Epithelial cell of esophagus (primary cell): ENCODE measurements at places on chromosomes 16 and 17.

DNA sequence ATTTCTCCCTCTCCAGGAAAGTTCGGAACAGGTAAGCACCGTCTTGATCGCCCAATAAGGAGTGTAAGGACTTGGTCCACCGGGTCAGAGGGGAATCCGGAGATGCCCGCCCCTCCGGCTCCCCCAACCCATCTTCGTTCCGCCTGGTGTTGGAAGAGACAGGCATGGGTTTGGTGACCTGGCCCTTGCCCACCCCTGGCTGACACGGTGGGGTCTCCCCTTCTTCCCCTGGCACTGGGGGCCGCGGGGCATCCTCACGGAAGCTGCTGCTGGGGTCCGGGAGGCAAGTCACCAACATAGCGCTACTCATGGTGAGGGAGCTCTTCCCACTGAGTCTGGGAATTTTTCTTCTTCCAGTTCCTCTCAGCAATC is 3.2 kb downstream of the AXIN2 start:
- no peak for DNase-seq

GRCh38 chr16:57144027-57144426 is 41.8 kb downstream of the PSME3IP1 start:
- DNase-seq: no peak

GRCh38 chr16:65481956-65482355 is 360.1 kb upstream of the CDH11 start:
- peak; percentile 93 for DNase-seq

- no peak for DNase-seq
These were observed 3.0 kb upstream of the CD68 start for GRCh38 chr17:7576432-7576937.

- DNase-seq: no peak
These were observed 1.2 kb upstream of the FDXR start for GRCh38 chr17:74873874-74874614.

GRCh38 chr16:84471966-84472365 is 32.5 kb downstream of the MEAK7 start:
- no peak for DNase-seq
